ENCODE measurements at places on chromosomes 13 and 19. TPM values are rescaled to one million over a fixed set of nuclear protein-coding genes. Genes with fewer than 3 reads are reported as not detected.

The CTXN1 gene
- total RNA-seq: 20.3 TPM

DNA sequence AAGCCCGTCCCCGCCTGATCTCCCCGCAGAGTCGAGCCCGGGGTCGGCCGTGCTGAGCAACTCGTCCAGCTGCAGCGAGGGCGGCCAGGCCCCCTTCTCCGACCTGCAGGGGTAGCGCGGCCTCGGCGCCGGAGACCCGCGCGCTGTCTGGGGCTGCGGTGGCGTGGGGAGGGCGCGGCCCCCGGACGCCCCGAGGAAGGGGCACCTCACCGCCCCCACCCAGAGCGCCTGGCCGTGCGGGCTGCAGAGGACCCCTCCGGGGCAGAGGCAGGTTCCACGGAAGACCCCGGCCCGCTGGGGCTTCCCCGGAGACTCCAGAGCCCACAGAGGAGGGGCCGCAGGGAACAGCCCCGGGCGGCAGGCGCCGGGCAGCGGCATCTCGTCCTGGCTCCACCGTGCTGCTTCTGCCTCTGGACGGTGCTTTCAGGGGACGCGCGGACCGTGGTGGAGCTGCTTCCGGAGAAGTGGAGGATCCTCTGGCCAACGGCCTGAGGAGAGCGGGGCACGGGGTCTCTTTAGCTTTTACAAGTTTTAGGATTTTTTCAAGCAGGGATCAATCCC lies 8.8 kb upstream of the F7 start:
- no peak overlapping the region for H3K4me3 ChIP-seq
- no peaks in the 10 kb centered on the region for H3K36me3 ChIP-seq
- DNase-seq: no peak

DNA sequence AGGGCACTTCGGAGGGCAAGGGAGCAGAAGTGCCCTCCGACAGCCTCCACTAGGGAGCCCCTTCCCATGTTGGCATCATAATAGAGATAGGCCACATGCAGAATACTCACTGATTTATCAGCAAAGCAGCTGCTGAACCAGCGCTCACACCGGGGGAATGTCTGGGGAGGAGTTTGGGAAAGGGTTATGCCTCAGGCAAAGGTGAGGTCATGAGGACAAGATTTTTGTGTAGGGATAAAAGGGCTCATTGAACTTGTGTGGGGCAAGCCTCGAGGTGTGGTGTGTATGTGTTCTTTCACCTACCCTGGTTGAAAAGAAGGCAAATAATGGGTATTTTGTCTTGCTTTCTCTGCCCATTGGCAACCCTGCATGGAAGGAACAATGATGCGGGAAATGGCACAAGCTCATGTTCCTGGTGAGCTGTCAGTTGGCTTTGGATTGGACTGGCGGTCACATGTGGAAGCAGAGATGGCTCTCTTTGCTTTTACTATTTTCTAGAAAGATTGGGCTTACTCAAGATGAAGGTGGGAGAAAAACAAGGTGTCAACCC lies 39.1 kb upstream of the SLC7A9 start:
- peaks cover 17% of the 10 kb centered on the region for H3K36me3 ChIP-seq
- no peaks in the 10 kb centered on the region for H3K27me3 ChIP-seq
- H3K27ac ChIP-seq: no peak overlapping the region
- no peaks in the 10 kb centered on the region for H3K4me1 ChIP-seq

DNA sequence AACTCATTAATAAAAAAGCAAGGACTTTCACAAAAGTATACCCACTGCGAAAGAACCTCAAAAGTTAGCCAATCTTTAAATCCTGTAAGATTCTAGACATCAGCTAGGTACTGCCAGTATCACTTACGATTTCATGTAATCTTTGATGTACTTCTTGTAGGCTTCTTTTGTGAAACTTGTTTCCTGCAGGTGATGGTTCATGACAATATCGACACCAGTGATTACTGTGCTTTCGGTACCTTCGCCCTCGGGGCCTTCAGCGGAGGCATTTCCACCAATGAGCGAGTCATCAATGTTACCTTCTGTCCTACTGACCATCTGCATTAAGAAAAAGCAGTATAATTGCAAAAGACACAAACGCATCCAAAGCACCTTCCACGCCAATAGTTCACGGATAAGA lies 1.1 kb downstream of the TPT1 start:
- H3K27me3 ChIP-seq: no peaks in the 10 kb centered on the region
- peak overlapping the region; percentile 71 for H3K4me3 ChIP-seq
- peaks cover 36% of the 10 kb centered on the region for H3K36me3 ChIP-seq
- DNase-seq: no peak

DNA sequence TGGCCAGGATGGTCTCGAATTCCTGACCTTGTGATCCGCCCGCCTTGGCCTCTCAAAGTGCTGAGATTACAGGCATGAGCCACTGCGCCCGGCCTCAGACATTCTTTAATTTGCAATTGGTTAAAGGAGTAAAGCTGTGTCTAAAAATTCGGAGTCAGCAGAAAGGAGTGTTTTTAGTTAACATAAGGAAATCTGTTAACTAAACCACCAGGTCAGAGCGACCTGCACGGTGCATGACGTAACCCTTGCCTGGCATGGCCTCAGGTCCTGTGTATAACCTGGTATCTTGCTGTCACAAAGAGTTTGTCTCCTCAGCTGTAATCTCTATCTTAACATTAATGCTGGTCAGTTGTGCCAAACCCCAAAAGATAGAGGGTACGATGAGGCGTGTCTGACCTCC lies 9.5 kb upstream of the KLK12 start:
- no peak for DNase-seq
- no peak overlapping the region for H3K27ac ChIP-seq
- no peaks in the 10 kb centered on the region for H3K4me1 ChIP-seq
- H3K36me3 ChIP-seq: no peaks in the 10 kb centered on the region
- H3K27me3 ChIP-seq: no peaks in the 10 kb centered on the region
